ENCODE measurements at places on chromosomes 7 and 10.

DNA sequence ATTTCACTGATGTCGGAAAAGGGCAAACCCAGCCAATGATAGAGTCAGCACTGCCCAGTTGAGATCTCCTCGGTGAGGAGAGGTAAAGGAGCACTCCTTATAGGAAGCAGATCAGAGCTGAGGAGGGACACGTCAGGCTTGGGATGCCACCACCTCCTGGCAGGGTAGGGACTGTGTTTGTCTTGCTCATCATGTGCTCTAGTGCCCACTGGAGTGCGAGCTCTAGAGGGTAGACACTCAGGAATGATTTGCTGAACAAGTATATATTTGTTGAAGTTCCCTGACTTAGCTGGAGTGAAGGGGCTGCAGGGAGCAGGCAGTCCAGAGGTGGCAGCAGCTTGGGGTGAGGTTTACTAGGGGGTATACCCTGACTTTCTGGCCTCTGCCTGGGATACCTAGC, 146.5 kb downstream of the NOC3L start:
- no peak for DNase-seq

GRCh38 chr10:34206078-34206934, 608.8 kb downstream of the PARD3 start:
- DNase-seq: no peak

DNA sequence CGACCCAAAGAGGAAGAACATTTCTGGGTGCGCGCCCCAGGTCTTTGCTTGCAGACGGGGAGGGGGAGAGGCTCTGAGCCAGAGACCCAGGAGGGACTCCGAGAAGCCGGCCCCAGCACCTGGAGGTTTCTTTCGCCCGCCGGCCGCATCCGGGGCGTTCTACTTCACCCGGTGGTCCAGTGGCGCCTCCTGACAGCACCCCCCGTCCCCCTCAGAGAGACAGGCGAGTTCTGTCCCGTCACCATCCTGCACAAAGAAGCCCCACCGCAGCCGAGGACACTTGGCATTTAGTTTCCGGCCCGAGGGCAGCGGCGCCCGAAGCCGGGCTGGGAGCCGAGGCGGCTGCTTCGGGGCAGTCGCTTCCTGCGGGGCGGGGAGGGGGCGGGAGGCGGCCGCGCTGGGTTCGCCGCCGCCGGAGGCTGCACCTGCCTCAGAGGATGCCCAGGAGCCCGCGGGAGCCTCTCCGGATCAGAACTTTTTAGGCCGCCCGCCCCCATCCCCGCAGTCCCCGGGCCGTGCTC, at the start of gene TMEM178B:
TSS of gene TMEM178B (plus strand) at position 424 of the 521 bp plus-strand sequence.
- DNase-seq: peak; percentile 18

- no peak for DNase-seq
Observed at GRCh38 chr10:1370298-1370697, 314.1 kb downstream of the WDR37 start.

GRCh38 chr7:5395246-5395645, 28.4 kb downstream of the TNRC18 start:
- DNase-seq: no peak

DNA sequence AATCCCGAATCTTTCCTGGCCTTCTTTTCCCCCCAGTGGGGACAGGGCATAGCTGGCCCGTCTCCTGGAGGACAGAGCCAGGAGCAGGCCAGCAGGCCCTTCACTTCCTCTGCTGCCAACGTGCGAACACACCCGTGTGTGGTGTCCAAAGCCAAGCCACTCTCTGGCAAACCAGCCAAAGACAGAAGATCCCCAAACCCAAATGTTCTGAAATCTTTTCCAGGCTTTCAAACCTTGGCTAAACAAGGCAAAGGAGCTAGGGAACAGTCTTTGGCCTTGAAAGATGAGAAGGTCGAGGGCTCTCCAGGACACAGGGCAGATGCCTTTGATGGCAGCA, 63.0 kb downstream of the PROSER2 start:
- DNase-seq: no peak

GRCh38 chr7:139169816-139170215, 60.3 kb upstream of the ZC3HAV1 start:
- DNase-seq: no peak

- DNase-seq: no peak
Observed at GRCh38 chr10:123475466-123475865, 190.7 kb upstream of the GPR26 start.

- no peak for DNase-seq
Observed at GRCh38 chr10:125011926-125012705, 70.2 kb downstream of the ZRANB1 start.

GRCh38 chr7:137538361-137538762, 194.8 kb upstream of the PTN start:
- no peak for DNase-seq

GRCh38 chr7:142356166-142356565, 98.3 kb upstream of the PRSS58 start:
- DNase-seq: no peak

DNA sequence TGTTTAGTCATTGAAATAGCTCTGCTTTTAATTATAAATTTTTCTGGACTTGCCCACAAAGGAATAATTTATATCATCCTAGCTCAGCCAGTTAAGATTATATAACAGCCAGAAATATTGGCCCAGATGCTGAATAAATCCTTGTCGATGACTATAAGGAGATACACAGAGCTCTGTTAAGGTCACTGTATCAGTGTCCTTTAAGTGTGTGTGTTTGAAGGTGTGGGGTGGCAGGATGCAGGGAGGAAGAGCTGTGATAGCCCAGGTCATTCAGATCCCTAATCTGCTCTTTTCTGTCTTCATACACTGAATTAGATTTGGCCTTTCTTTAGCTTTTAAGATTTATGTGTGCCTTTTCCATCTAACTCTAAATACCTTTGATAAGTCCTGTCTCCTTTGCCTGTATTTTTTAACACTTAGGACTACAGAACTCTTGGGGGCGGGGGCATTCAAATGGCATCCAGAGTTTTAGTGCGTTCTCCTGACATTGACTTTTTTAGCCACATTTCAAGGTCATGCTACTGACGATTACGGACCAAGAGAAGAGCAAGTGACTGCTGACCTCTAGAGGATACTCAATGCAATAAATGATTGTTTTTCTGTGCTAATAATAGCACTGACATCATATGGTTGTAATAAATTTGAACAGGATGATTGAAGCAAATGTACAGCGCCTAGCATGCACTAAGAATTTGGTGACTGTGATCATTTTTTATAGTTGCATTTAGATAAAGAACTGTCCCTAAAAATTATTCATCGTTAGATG, 172.3 kb downstream of the CACNB2 start:
- DNase-seq: no peak

GRCh38 chr10:28853195-28853594, 175.9 kb downstream of the BAMBI start:
- DNase-seq: no peak

- no peak for DNase-seq
Observed at GRCh38 chr7:6293202-6293601, 20.8 kb upstream of the CYTH3 start.

- DNase-seq: no peak
Observed at GRCh38 chr7:24862461-24862860, 105.2 kb upstream of the GSDME start.

- DNase-seq: peak; percentile 18
Observed at GRCh38 chr7:122311050-122311700, 6.6 kb upstream of the FEZF1 start.

- DNase-seq: no peak
Observed at GRCh38 chr7:114293289-114294012, 121.2 kb upstream of the FOXP2 start.

Measured in right hindlimb (tissue), 1 donor.